Ovary (tissue), 10 donors: ENCODE measurements at places on chromosomes 5 and 9. TPM values are rescaled to one million over a fixed set of nuclear protein-coding genes. Genes with fewer than 3 reads are reported as not detected.

PRDM9 gene
- total RNA-seq, result not detected

LEAP2 gene
- total RNA-seq, result 1.3 TPM

FSTL4 gene
- not detected for total RNA-seq

TAS2R1 gene
- total RNA-seq, result not detected

COL27A1 gene
- 33.3 TPM for total RNA-seq

CA9 gene
- total RNA-seq, result 2.2 TPM

SNCAIP gene
- total RNA-seq, result 67.0 TPM

IL4 gene
- total RNA-seq, result not detected

DNA sequence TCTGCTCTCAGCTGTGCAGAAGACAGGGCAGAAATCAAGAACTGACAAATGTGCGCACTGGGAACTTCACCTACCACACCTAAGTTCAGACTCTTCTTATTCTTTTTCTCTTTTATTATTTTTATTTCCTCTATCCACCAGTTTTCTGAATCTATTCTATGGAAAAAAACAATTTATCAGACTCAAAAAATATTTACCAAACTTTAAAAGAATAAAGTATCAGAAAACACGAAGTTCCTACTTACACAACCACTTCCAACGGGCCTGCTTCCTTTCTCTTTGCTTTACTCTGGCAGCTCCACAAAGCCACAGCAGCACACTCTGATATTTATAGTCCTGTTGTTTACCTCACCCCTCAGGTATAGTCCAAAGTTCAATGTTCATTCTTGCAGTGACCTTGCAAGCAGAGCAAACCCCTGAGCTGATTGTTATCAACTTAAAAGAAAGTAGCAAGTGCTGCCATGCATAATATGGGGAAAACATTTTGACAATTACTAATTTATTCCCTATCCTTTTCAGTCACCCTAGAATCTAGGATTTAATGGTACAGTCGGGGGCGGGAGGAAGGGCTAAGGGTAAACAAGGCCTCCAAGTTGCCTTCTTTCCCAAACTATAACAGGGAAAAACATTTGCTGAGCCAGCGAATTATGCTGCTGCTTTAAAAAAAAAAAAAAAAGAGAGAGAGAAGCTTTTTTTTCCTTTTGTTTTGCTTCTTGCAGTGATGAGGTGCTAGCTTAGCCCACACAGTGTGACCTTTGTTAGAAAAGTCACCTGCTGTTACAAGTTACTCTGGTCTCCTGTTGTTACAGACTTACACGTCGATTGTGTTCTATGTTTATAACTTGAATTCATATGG, at the start of gene SELENOP:
Gene SELENOP (minus strand): TSS at position 302 of the 856 bp plus-strand sequence. CDS start 3,539 bp downstream, outside the sequence.
- peak; percentile 72 for DNase-seq

DNA sequence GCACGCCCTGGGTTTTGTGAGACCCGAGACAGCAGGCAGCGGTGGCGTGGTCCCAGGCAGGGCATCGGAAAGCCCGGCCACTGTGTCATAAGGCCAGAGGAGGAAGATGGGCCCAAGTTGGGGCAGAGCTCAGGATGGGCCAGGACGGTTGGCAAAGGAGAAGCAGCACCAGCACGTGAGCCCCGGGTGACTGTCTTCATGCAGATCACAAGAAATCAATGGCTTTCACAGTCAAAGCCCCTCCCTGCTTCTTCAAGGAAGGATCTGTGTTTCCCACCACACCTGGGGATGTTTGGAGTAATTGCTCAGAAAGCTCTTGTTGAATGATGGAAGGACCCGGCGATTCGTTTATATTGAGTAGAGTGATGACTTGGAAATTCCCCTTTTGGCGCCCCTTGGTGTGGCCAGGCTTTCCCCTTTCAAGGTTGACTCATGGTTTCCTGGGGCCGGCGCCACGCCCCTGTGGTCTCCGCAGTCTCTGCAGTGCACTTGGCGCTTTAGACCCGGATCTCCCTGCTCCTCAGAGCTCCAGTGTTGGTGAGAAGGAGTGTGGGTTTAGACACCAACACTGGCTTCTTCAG, 52.1 kb downstream of the IL31RA start:
- DNase-seq, result no peak

GRCh38 chr5:111385970-111386831, 126.1 kb downstream of the STARD4 start:
- DNase-seq, result no peak

GRCh38 chr5:143412661-143413342, 9.3 kb upstream of the NR3C1 start:
- no peak for DNase-seq

GRCh38 chr5:84549054-84549453, 164.4 kb upstream of the EDIL3 start:
- DNase-seq, result no peak

DNA sequence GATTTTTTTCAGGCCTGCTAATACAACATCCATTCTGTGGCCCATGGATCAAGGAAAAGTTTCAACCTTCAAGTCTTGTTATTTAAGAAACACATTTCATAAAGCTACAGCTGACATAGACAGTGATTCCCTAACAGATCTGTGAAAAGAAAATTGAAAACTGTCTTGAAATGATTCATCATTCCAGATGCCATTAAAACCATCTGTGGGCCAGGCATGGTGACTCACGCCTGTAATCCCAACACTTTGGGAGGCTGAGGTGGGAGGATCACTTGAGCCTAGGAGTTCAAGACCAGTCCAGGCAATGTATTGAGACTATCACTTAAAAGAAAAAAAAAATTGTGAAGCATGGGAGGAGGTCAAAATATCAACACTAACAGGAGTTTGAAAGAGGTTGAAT, 6.0 kb downstream of the RAPGEF6 start:
- DNase-seq, result no peak

- DNase-seq, result no peak
These were observed 182.8 kb downstream of the MCTP1 start for GRCh38 chr5:95102080-95102479.

GRCh38 chr5:150323092-150323491, 20.4 kb upstream of the ARSI start:
- DNase-seq, result no peak

- no peak for DNase-seq
These were observed at the start of gene PDE4D for GRCh38 chr5:59893429-59894227. Gene PDE4D, minus strand, starts transcription at chr5:59893726.

DNA sequence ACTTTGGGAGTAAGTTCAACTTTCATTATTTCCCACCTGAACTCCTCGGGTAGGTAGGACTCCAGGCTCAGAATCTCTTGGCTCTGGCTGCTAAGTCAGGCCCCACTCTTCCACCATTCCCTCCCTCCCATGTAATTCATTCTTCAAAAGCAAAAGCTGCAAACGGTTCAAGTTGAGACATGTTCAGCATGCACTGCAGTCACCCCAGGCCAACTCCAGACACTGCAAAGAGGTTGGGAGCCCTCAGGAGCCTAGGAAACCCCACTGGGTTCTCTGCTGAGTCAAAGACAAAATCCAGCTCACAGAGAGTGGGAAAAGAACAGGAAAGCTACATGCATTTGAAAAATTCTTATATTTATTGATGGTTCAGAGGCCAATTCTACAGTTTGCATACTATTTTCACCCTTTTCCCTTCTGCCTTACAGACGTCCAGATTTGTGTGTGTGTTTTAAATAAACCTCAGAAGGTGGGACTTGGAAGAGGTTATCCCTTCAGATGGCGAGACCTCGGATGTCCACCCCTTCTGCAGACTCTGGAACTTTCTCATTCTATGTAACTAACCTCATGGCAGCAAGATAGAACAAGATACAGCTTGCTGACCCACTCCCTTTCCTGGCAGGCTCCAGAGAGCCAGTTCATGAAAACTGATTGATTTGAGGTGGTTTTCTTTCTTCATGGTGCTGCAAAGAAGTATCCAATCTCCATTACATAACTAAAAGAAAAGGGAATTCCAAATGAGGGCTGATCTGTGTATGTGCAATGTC, 65.7 kb upstream of the EQTN start:
- DNase-seq, result no peak

DNA sequence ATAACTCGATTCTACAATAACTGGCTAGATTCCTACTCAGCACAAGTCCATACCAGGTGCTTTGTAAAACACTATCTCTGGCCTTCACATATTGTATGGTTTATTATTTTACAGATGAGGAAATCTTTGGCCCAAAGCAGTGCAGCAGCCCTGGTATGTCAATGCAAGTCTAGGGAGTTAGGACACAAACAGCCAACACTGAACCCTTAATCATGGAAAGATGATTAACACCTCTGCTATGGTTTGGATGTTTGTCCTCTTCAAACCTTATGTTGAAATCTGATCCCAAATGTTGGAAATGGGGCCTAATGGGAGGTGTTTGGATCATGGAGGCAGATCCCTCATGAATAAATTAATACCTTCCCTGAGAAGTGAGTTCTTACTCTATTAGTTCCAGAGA, 76.6 kb downstream of the MAPKAP1 start:
- no peak for DNase-seq

GRCh38 chr5:102617191-102618187, 118.7 kb upstream of the SLCO6A1 start:
- no peak for DNase-seq

DNA sequence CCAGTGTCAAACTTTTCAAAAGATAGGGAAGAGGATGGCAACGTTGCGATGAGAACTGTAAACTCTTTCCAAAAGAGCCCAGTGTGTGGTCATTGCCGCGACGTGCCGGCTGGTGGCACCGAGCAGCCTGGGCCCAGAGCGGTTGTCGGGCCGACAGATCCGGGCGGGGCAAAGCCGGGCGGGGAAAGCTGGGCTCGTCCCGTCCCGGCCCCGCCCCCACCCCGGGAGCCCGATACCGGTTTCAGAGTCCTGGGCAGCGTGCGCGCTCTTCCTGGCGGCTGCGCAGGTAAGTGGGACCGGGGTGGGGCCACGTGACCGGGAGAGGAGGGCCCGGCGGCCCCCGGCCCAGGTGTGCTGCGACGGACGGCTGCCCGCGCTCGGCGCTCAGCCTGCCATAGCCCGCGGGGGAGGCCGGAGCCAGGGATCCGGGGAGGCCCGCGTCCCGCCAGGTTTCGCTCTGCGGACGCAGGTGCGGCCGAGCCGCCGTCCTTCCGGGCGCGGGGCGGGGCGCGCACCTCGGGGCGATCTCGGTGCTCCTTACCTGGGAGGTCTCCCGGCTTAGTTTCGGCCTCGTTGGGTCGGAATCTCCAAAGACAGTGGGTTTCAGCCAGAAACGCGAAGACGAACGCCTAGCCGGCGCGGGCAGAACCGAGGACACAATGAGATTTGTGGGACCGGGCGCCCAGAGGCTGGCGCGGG, at the start of gene MARVELD2:
Gene MARVELD2 (plus strand): TSS at position 232 of the 699 bp plus-strand sequence. CDS start 4,270 bp downstream, outside the sequence.
- peak; percentile 36 for DNase-seq

DNA sequence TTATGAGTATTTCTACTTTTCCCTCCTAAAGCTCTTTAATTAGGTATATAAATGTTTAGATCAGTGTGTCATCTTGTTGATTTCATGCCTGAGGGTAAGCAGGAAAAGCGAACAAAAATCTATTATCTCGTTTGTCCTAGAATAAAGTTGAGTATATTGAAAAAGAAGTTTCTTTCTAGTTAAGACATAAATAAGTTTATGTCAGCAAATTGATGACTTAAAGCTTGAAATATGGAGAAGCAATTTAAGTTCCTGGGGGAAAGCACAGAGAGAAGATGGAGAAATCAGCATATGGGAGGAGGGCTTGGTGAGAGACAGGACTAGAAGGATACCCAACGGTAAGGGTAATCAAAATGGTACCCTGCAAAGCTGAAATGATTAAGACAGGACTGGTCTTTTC, 813.4 kb downstream of the MTRR start:
- no peak for DNase-seq

DNA sequence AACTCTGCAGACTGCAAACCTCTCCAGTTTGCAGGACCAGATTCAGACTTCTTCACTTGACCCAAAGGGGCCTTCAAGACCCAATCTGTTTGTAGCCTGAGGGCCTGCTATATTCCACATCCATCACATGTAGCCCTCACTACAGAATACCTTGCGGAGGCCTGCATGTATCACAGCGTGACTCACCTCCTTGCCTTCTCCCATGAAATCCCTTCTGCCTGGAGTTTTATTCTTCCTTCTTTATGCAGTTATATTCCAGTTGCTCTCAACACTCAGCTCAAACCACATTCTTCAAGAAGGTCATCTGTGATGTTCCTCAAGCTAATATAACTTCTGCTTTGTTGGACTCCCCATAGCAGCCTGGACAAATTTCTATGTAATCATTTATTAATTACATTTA, 198.5 kb upstream of the PTGER4 start:
- DNase-seq, result no peak

DNA sequence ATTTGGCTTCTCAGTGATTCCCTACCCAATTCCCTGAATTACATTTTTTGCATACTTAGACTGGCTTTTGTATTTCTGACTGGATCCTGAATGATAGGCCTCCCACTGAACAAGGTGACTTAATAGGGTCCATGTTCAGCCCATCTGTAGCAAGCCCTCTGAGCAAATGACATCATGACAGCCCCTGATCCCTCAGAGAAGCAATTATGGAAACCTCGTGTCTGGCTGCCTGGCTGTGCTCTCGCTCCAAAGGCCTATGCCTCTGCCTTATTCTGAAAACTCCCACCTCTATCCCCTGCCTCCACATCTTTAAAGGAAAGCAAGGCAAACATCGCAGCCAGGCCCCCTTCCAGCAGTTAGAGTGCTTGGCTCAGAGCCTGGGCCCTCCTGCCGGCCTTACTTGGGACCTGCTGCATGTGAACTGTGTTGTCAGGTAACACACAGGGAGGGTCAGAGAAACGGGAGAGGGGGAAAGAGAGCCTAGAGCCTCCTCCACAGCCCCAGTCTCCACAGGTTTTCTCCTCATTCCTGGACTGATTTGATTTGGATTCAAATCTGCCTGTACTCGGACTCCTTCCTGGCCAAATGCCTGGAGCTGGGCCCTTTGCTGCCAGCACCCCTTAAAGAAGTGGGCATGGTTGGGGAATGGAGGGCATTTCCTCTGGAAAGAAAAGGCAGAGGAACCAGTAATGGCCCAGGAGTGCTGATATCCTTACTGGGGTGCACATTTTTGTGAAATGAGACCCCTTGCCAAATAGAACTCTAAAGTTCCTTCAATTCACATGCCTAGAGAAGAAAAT, 3.8 kb downstream of the DCANP1 start:
- no peak for DNase-seq
